ENCODE measurements at places on chromosomes 7 and 10.
A peak's percentile ranks its signal among the peaks of the same experiment; 100 is the strongest.

DNA sequence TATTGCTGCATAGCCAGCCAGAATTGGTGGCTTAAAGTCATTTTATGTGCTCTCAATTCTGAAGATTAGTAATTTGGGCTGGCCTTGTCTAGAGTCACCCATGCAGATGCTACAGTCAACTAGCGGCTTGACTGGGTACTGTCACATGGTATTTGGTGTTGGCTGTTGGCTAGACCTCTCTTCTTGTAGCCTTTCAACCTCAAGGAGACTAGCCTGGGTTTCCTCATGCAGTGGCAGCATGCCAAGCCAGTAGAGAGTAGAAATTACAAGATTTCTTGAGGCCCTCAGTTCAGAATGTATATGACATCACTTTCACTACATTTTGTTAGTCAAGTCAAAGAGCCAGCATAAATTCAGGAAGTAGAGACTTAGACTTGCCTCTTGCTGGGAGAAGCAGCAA lies 3.7 kb upstream of the ZNF800 start:
- DNase-seq: no peak

DNA sequence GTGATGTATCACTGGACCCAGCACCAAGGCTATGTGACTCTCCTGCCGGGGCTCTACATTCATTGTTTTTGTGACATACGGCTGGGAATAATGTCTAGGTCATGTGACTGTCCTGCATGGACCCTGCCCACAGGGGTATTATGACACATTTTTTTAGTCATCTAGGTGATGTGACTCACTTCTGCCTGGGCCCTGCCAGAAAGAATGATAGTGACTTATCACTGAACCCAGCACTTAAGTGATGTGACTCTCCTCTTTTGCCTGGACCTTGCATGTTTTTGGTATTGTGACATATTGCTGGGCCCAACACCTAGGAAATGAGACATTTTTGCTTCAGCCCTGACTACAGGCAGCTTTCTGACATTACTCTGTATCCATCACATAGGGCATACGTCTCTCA lies 51.1 kb upstream of the ZNF107 start:
- DNase-seq: no peak

DNA sequence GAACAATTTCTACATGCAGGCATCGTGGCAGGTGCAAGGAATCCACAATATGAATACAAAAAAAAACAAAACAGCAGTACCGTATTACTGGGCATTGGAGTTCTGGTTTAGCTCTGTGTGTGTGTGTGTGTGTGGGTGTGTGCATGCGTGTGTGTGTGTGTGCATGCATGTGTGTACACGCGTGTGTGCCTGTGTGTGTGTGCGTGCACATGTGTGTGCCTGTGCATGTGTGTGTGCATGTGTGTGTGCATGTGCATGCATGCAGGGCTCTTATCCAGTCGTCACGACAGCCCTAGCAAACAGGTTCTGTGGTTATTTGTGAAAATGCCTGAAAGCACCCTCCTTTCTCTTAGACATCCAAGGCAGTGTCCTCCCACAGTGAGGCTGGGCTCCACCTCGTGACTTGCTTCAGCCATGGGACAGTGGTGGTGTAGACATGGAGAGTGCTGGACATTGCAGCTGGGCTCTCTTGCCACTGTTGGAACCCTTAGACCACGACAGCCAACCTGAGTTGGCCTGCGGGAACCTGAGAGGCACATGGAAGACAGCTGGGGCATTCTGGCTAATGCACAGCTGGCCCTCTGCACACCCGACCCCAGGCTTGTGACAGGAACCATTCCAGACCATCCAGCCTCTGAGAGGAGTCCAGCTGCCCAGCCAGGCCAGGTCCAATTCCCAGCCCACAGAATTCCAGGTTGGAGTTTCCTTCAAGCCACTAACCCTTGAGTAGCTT lies 173.4 kb upstream of the SHH start:
- no peak for DNase-seq

DNA sequence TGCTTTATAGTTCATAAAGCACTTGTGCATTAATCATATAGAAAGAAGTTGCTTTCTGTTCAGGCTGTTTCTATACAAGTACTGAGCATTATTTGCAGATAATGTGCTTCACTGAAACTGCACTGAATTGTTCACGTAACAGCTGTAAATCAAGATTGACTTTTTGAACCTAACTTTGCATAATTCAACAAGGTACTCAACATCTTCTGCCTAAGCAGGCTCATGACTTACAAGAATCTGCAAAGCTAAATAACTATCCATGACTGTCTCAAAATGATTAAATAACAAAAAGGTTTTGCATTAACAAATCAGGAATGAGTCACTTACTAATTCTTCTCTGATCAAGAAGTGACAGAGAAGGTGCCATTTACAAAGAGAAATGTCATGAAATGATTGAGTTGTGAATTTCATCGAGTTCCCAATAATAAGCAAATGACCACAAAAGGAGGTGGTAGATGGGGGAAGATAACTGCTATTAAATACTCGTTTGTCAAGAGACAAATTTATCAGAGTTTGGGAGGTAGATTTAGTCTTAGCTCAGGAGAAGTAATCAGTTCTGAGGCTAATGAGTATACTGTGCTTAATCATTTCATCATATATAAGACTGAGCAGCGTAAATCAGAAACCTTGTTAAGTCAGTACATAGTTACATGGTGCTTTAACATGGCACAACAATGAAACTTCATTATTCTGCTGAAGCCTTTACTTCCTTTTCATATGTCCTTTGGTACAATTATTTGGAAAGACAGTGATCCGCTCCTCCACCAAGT lies 161.3 kb upstream of the LRRN3 start:
- DNase-seq: no peak

GRCh38 chr7:25726170-25726780 lies 425.7 kb upstream of the NFE2L3 start:
- DNase-seq: no peak

DNA sequence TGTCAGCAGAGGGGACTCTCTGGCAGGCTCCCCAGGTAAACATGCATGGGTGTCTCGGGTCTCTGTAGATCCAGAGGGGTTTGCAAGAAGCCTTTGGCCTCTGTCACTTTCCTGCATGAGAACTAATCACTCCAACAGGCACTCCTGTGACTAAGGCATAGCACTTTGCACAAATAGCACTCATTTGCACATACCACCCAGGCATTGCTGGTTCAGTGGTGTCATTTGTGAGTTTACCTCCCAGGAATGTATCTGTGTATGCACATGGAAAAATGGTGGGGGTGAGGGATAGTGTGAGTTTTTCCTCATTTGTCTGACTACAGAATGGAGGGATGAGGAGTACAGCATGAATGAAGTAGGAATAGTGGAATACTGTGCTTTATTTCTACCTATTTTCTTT lies 39.5 kb downstream of the CNNM1 start:
- no peak for DNase-seq

DNA sequence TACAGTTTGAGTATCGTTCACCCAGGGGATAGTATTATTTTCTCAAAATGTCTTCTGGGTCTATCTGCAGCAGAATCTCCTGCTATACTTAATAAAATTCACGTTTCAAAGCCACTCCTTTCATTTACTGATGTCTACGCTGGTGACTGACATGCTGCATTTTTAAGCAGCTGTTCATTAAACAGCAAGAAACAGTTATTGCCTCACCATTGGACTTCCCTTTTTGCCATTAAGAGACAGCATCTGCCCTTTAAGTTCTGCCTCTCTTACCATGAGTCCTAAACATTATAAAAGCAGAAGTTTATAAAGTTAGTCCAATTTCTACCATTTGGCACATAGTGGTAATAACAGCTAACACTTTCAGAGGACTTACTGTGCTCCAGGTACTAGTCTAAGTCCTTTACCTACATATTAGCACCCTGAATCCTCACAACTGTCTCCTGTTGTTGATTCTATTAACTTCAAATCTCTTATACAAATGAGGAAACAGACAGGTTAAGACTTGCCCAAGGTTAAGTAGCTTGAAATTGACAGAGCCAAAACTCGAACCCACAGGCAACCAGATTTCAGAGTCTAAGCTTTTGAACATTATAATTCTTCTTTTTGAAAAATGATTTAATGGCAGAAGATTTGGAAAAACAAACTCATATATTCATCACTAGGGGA lies 169.5 kb downstream of the SNX13 start:
- no peak for DNase-seq

GRCh38 chr7:127021857-127022256 lies 230.9 kb downstream of the GRM8 start:
- DNase-seq: no peak

GRCh38 chr10:93039721-93040120 lies 20.9 kb upstream of the CYP26C1 start:
- peak; percentile 70 for DNase-seq

GRCh38 chr7:158460665-158461064 lies 127.0 kb downstream of the PTPRN2 start:
- DNase-seq: no peak

GRCh38 chr10:34655286-34656170 lies 159.6 kb downstream of the PARD3 start:
- DNase-seq: peak; percentile 38

DNA sequence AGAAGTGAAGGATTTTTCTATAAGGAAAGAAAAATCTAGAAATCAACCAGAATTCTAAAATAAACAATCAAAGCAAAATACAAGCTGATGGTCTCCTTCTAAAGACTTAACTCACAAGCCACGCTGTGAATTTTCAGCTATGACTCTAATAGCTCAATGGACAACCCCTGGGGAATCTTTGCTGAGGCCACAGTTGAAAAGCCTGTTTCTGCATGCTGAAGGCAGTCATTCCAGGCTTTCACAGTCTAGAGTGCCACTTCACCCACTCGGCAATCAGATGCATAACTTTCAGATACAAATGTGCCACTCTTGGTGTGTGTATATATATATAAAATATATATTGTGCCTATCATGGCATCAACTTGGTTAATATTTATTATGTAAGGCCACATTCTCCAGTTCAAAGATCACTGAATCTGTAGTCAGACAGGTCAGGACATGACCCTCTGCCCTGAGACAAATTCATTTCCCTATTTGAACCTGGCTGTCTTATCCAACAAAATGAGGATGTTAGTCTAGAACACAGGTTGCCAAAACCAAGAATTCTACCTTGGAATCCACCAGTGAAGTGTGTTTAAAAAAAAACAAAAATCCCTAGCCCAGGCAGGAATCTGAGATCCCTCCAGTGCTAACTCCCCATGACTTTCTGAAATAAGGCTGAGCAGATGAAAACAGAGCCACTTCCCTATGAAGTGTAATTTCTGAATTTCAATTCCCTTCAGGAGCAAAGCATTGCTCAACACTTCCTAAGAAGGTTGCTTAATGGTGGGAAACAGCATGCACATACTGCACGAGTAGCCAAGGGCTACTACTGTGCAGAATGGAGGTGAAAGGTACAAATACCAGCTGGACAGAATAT lies 9.9 kb downstream of the LIPA start:
- peak; percentile 19 for DNase-seq

DNA sequence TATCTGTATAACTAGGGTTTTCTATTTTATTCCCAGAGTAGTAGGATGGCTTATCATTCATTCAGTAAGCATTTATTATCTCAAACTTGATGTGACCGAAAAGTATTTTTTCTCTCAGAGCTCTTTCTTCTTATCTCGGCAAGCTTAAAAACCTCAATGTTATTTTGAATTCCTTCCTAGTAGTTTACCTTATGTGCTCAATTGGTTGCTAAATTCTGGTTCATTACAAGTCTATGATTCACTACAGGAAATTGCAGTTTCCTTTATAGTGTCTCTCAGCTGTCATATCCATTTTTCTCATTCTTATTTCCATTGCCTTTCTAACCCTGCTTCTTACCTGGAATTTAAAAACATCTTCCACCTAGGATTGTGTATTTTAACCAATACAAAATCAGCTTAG lies 12.6 kb upstream of the ICA1 start:
- no peak for DNase-seq

- DNase-seq: no peak
These were observed 175.2 kb downstream of the BMPER start for GRCh38 chr7:34080513-34080912.

All from GM13976 (cell line).